GM12891 (cell line): ENCODE measurements at places on chromosomes 1 and 21.

GRCh38 chr1:30286241-30286987 lies 437.0 kb downstream of the MATN1 start:
- DNase-seq, result no peak

DNA sequence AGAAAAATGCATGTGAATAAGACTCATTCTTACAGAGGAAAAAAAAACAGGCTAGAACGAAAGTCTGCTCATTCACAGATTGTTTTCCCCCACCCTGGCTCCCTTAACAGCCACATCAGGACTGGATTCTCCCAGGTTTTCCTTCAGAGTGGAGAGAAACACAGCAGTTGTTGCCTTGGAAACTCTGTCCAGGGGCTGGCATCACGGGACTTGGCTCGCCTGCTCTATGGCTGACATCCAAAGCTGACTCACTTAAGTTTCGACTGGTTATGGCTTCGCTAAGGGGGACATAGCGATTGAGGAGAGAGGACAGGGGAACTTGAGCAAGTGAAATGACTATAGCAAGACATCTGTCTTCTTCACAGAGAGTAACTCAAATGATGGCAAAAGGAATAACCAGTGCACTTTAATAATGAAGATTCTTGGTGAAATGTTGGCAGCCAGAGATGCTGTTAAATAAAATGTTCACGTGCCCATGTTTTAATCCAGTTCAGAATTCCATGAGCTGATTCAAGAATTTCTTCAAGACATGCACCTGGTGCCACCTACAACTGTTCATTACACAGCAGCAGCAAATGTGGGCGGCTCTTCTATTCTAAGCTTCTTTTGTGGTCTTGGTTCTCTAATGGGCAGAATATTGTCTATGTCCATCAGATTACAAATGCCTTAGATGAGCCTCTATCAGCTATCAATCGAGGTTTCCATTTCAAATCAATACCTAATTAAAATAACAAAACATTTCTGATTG lies 21.8 kb downstream of the MIS18A start:
- DNase-seq, result no peak

DNA sequence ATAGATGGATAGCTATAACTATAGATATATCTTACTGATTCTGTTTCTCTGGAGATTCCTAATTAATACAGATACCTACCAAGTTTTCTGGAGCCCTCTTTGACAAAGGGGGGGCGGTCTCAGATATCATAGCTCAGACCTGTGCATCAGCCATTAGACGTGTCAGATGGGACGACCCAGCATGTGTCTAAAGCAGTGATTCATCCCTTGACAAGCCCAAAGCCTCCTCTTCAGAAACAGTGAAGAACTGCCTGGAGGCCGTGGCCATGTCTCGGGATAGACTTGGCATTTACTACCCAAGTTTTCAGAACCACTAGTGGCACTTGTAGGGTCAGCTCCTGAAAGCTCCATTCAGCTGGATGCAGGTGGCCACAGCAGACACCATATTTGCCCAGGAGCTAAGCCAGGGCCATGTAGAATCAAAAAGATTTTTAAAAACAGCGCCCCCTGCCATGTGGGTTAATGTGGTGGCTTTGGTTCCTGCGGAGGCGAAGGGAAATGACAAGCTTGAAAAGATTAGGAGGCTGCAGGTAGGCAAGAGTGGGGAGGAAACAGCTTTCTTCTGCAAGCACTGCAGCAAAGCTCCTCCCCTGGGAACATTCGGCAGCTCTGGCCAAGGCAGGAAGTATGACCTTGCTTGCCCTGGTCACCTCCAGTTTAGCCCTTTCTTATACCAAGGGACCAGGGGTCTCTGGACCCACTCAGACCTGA lies 82.2 kb downstream of the FBXO2 start:
- no peak for DNase-seq

DNA sequence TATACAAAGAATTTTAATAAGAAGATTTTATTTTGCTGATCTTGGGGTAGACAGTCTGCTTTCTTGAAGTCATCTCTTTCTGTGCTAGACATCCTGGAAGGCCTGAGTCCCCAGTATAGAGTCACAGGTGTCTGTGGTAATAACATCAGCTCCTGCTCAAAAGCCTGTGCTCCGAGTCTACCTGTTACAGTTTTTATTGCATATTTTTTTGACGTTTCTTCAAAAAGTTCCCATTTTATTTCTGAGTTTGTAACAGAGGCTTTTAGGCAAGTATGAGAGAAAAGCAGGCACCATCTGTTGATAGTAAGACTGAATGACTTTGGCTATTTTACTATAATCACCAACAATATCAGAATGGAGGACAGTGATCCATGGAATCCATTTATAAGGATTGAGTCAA lies 58.0 kb upstream of the WDR26 start:
- DNase-seq, result no peak

DNA sequence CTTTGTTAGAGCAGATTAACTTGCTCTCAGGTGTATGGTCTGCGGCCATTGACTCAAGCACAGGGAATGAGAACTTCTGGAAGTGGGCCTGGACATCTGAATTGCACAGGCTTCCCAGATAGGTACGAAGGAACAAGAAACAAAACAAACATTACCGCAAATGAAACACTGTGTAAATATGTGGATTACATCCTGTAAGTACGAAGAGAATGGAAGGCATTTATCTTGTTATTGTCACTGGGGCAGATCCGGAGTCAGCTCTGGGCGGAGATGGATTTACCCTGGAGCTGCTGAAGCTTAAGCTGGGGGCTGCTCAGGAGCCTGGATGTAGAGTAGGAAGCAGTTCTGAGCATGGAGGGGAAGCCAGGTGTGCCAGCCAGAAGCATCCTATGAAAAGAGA lies 6.8 kb downstream of the HES2 start:
- DNase-seq, result no peak

GRCh38 chr1:177368255-177368654 lies 197.5 kb downstream of the BRINP2 start:
- DNase-seq, result no peak

DNA sequence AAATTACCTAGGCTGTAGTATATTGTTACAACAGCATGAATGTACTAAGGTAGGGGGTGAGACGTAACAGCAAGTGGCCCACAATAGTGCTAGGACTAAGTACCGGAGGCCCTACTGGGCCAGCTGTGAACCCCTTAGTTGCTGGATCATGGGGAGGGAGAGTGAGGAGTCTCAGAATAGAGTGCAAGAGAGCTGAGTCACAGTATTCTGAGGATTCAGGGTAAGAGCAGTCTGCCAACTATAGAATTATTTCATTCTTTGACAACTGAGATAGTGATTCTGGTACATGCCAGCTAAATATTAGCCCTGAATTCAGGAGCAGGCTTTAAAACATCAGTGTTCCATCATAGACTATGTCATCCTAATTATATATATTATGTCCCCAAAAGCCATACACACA lies 218.7 kb downstream of the TM2D1 start:
- no peak for DNase-seq

DNA sequence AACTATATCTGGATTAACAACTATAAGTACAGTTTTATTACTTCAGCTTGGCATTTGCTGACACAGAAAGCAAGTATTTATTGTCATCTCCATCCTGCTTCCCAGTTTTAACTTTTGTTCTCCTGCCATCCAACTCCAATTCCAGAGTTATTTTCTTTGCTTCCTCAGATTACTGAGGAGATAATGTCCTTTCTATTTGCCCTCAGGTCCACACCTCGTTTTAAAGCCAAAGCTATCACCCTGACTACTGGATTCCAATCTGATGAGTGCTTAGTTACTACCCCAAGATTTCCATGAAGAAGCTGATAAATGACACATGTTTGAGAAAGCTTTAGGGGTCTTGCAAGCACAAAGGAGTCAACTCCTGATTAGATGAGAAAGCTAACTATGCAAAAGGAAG lies 25.2 kb downstream of the ACKR1 start:
- no peak for DNase-seq

DNA sequence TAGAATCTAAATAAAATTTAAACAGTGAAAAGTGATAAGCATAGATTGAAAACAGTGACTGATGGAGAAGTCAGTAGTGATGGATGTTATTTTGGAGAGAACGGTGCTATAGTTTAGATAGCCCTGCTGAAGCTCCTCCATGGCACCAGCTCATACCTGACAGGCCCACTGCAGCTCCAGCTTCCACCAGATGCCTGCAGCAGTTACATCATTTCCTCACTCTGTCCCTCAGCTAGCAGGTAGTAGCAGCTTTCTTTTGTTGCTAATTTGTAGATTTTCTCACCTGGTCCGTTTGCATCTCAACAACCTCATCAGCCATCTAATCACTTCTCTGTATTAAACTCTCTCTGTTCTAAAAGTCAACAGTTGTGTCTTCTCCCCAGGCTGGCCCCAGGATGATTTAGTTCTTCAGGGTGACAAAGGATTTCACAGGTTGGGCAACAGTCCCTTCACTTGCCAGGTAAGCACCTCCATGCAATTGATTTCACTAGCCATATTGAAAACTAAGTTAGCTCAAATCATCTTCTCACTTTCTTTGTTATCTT lies 128.3 kb downstream of the LMX1A start:
- no peak for DNase-seq

DNA sequence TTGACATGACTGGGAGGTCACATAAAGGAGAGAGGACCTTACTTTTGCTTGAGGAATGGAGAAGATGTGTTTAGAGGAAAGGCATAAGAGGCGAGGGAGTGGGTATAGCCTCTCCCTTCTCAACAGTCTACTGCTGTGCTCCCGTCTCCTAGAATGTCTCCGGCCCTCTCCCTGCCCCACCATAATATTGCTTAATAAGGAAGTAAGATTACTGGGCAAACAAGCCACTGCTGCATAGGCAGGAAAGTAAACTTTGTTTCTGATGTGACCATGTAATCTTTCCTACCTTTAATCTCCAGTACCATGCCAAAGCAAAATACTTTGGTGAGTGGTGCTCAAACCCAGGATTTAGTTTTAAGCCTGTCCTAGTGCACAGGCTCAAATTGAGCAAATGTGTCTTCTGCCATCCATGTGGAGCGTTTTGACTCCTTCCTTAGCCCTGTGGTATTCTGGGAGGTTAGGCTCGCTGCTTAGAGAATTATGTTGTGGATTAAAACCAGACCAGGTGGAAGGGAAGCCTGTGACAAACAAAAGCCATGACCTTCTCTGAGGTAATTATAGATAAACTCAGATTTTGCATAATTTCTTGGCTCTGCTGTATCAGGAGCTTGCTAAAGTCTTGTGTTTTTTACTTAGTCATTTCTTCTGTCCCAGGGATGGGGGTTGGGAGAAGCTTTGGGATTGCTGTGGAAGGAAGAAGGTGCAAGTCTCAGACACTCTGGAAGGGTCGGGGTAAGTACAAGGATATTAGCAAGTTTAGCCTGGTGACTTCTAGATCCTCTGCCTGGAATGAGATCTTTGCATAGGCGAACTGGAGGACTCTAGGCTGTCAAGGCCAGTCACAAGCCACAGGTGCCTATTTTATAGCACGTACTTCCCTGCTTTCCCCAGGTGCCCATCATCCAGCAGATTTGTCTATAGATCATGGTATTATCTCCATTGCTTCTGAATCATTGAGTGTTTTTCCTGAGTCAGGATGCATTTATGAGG lies 34.5 kb upstream of the DIPK1A start:
- no peak for DNase-seq

DNA sequence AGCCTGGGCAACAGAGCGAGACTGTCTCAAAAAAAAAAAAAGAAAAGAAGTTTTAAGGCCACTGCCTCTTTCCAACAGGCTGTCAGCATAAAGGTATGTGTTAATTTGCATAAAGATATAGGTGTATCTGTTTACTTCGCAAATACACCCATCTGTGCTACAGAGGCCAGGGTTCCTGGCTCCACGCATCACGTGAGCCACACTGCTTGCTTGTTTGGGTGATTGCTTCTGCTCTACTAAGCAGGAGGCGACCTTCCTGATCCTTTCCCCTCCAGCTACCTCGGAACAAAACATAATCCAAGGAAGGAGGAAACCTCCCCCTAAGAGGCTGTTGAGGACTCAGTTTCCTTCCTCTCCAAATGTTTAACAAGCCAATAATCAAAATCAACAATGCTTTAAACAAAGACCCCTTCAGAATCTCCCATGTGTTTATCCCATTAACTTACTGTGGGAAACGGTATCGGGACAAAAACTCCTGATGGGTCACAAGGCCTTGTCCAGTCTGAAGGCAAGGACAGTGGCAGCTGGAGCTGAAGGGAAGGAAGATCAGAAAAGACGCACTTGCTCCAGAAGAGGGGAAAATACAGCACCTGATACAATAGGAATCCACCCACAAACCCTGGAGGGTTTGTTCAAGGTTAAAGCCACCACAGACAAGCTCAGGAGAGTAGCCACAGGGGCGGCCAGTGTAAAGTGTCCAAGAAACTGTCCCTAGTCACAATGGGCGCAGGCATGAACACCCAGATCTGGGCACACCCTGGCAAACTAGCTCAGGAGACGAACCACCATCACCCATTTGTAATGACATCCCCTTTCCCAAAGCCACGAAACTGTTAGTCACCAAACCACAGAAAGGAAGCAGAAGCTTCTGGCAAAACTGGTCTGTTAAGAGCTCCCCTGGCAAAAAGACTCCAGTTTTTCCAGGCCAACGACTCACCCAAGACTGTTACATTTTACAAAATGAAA lies 17.2 kb downstream of the CTNNBIP1 start:
- no peak for DNase-seq

DNA sequence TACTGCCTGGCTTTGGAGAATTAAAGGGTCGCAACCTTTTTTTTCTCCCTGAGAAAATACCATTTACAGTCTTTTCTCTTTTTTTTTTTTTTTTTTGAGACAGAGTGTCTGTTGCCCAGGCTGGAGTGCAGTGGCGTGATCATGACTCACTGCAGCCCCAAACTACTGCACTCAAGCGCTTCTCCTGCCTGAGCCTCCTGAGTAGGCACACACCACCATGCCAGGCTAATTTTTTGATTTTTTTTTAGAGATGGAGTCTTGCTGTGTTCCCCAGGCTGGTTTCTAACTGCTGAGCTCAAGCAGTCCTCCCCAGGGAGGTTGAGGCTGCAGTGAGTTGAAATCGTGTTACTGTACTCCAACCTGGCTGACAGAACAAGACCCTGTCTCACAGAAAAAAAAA lies 24.6 kb downstream of the UBE4B start:
- DNase-seq, result no peak

DNA sequence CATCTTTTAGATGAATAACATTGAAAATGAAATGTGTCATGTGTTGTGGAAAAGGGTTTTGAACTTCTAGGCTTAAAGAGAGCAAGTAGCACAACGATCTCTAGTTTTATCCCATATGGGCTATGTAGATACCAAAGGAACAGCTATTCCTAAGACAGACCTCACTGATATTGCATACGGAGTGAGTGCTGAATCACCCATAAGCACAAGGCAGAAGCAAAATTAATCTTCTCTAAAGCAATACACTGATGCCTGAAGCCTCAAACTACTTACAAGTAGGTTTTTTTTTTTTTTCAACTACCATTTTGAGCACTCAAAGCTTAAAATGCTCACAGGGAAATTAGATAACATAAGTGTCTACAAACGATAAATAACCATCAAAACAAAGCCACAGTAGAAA lies 5.0 kb upstream of the KMO start:
- no peak for DNase-seq

GRCh38 chr1:26278724-26279455 lies 996 bp upstream of the SH3BGRL3 start:
- DNase-seq, result no peak

- no peak for DNase-seq
These were observed 126.2 kb downstream of the PRRX1 start for GRCh38 chr1:170790175-170790574.

GRCh38 chr21:44702973-44703730 lies 6.2 kb downstream of the KRTAP10-12 start:
- no peak for DNase-seq
